ENCODE measurements at places on chromosomes 7 and 10.

GRCh38 chr7:82690929-82691328 lies 247.4 kb upstream of the CACNA2D1 start:
- H3K27ac ChIP-seq = no peak overlapping the region
- no peaks in the 10 kb centered on the region for H3K27me3 ChIP-seq
- no peak for DNase-seq
- no peaks in the 10 kb centered on the region for H3K36me3 ChIP-seq

DNA sequence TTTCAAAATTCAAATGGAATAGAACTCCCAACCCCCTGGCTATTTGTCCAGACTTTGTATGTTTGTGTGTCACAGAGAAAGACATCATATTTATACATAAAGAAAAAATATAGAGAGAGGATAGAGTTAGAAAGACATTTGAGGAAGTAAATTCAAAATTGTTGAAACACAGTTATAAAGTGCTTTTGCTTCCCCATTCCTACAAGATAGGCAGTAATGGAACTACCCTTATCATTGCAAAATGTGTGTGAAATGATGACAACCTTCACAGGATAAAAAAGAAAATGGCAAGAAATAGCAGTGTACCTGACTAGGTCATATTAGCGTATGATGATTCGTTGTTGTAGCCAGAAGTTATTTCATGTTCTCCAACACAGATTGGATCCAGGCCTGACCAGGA lies 63.1 kb downstream of the FZD1 start:
- peak overlapping the region; percentile 39 for H3K27ac ChIP-seq
- H3K36me3 ChIP-seq = no peaks in the 10 kb centered on the region
- no peaks in the 10 kb centered on the region for H3K27me3 ChIP-seq
- no peak overlapping the region for H3K4me3 ChIP-seq
- peaks cover 27% of the 10 kb centered on the region for H3K4me1 ChIP-seq

GRCh38 chr7:77482015-77482414 lies 55.1 kb upstream of the PTPN12 start:
- no peak overlapping the region for H3K27ac ChIP-seq
- H3K36me3 ChIP-seq = no peaks in the 10 kb centered on the region
- H3K4me3 ChIP-seq = no peak overlapping the region
- H3K27me3 ChIP-seq = peaks cover 3% of the 10 kb centered on the region
- no peak for DNase-seq

- no peak overlapping the region for H3K27ac ChIP-seq
- no peak for DNase-seq
- H3K36me3 ChIP-seq = no peaks in the 10 kb centered on the region
- H3K27me3 ChIP-seq = no peaks in the 10 kb centered on the region
Observed at GRCh38 chr7:50298811-50299562, 5.5 kb upstream of the IKZF1 start.

DNA sequence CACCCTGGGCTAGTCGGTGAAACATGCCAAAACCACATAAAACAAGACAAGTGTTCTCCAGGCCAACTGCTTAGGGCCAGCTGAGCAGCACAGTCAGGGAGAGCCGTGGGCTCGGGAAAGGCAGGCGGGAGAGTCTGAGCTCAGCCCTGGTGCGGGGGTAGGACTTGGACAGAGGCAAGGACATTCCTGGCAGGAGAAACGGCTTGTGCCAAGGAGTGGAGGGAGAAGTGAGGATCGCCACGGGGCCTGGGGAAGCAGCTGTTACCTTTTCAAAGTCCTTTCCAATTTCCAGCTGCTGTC lies 4.2 kb downstream of the ELN start:
- H3K27me3 ChIP-seq = peaks cover 28% of the 10 kb centered on the region
- no peak overlapping the region for H3K27ac ChIP-seq
- no peaks in the 10 kb centered on the region for H3K36me3 ChIP-seq
- H3K4me3 ChIP-seq = no peak overlapping the region
- DNase-seq = no peak

DNA sequence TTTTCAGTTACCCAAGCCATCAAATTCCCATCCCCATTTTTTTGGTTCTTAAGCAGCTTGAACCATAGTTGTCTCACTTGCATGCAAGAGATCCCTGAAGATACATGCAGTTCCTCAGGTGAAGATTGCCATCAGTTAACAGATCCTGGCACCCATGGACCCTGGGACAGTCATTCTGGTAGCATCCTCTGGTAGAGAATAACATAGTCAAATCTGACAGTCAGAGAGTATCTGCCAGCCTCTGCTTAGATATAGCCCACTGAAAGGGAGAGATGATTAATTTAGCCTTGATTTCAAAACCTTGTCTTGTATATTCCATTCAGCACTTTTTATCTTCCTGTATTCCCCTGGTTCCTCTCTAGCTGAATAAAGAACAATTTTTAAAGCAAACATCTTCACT lies 280.4 kb downstream of the KCNMA1 start:
- no peak overlapping the region for H3K4me3 ChIP-seq
- no peaks in the 10 kb centered on the region for H3K36me3 ChIP-seq
- H3K27ac ChIP-seq = no peak overlapping the region
- DNase-seq = no peak

DNA sequence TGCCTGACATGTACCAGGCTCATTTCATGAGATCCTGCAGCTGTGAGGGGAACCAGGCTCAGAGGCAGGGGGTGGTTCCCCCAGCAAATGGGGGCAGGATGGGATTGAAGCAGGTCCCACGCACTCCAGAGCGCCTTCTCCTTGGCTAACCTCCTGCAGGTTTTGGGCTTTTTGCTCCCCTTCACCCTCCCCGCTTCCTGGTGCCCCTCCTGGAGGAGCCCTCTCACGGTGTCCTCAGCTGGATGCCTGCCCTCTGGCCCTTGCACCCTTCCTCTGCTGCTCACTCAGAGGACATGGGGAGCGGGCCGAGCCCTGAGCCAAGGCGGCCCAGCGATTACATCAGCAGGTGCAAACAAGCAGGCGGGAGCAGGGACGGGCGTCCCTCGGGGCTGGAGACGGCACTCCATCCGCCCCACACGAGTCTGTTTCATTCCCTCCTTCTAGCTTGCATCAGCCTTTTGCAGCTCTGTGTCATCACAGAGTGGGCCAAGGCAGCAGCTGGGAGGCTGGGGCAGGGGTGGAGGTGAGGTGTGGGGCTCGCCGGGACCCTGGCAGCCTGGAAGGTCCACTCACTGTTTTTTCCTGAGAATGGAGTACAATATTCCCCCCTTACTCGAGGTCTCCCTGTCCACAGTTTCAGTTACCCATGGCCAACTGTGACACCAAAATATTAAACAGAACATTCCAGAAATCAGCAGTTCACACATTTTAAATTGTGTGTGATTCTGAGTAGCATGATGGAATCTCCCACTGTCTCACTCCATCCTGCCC lies 52.7 kb upstream of the SLC29A3 start:
- DNase-seq = no peak
- no peaks in the 10 kb centered on the region for H3K36me3 ChIP-seq
- peaks cover 8% of the 10 kb centered on the region for H3K27me3 ChIP-seq
- H3K27ac ChIP-seq = no peak overlapping the region
- no peaks in the 10 kb centered on the region for H3K4me1 ChIP-seq

All from memory B cell (primary cell).